AML-193 (cell line): ENCODE measurements at places on chromosomes 11 and 22.
A peak's percentile ranks its signal among the peaks of the same experiment; 100 is the strongest.

GRCh38 chr22:47064016-47064415 is 301.6 kb downstream of the TBC1D22A start:
- DNase-seq, result no peak

GRCh38 chr11:134358856-134359490 is 27.2 kb downstream of the GLB1L2 start:
- DNase-seq, result no peak

DNA sequence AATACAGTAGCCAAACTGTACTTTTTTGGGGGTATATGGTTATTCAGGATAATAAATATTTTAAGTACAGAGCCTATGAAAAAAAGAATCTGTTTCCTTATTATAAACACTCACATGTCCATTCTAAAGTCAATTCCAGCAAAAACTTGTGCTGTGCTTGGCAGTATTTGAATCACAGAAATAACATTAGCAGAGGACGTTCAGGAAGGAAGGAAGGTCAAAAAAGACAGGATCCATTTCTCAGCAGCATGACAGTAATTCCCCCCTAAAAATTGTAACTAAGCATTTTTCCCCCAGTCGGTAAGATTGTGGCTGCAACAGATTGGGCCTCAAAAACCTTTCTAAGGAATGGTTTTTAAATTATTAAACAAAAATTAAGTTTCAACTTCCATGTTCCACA is 124.8 kb downstream of the ATG16L2 start:
- DNase-seq, result no peak

DNA sequence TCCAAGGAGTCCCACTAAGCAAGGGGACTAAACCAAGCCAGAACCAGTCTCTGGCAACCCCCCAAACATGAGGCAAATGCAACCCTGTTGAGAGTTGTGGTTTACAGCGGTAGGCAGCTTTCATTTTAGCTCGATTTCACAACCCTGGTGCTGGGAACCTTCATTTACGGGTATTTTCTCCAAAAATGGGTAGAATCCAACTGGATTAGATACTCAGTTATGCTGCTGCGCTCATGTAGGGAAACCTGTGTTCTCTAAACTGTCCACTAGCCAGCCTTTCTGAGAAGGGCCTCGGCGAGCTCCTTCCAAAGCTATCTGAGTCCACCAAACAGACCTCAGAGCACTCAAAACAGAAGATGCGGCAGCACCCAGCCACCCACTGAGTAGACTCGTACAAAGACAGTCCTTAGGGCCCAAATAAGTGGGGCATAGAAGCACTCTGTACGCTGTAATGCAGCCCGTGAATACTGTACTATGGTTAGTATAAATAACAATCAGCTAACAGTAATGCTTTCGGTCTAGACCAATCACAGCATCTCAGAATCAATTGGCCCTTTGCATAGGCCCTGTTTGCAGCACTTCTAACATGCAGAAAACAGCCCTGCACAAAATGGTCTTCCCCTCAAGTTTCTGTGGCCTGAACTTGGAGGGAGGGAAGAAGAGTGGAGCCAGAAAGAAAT is 104.7 kb downstream of the ETS1 start:
- no peak for DNase-seq

DNA sequence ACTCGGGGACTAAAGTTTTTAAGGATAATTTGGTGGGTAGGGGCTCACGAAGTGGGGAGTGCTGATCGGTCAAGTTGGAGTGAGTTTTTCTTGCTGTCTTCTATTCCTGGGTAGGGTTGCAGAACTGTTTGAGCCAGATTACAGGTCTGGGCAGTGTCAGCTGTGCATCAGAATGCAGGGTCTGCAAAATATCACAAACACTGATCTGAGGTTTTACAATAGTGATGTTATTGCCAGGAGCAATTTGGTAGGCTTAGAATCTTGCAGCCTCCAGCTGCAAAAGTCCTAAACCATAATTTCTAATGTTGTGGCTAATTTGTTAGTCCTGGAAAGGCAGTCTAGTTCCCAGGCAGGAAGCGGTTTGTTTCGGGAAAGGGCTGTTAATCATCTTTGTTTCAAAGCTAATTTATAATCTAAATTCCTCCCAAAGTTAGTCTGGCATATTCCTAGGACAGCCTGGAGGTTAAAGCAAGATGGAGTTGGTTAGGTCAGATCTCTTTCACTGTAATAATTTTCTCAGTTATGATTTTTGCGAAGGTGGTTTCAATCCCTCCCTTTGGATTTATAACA is 39.7 kb upstream of the CALCA start:
- no peak for DNase-seq

DNA sequence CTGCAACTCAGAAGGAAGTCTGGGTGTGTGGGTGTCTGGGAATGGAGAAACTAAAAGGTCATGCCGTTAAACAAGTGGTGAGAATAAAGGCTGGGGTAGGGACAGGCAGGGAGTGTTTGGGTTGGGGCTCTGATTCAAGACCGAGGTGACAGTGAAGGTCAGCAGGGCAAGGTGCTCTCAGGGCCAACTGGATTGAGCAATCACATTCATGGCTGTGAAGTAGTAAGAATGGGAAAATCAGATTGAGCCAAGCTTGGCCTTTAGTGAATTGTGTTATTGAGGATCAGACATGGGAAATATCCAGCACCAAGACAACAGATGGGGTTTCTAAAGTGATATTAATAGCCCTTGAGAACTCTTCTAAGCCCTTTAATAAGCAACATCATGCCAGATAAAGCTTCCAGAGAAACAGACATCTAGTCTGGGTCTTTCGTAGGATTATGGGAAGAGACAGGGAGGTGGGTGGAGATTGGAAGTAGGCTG is 24.3 kb downstream of the SCN3B start:
- DNase-seq, result no peak

DNA sequence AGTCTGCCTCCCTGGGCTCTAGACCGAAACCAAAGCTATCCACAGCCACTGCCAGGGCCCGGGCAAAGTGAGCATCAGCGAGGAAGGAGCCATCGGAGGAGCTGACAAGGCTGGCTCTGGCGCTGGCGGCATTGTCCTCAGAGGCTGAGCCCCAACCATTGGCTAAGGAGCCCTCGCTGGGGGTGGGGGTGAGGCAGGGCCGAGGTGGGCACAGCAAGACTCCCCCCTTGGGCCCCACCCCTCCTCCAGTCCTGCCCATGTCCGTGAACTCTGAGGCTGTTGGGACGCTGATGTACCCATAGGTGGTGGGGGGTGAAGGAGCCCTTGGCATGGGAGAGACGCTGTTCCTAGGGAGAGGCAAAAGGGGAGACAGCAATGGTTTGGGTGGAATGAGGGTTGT is 11.2 kb downstream of the ROBO4 start:
- DNase-seq, result no peak

DNA sequence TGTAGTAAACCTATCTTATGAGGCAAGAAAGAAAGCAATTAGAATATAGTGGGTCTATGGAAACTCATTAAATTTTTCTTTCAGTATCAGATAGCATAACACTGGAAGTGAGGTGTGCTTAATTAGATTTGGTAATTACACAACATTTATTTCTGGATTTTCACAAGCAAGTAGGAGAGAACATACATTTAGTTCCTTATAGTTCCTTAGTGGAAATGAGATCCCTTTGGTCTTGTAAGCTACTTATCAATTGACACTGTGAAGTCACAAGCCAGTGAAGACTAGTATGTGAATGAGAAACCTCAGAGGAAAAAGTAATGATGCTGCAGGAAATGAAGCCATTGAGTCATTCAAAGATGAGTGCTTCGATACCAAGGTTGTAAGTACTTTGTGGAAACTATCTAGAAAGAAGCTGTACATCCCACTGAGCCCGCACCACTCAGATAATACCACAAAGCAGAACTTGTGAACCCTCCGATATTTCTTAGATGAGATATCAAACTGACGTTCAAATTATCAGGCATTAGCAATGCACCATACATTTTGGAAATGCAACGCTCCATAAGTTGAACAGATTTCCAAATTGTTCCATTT is 53.5 kb downstream of the ENTHD1 start:
- no peak for DNase-seq

GRCh38 chr11:129041611-129042018 is 98.9 kb upstream of the TP53AIP1 start:
- no peak for DNase-seq

GRCh38 chr22:44046485-44047141 is 22.5 kb downstream of the PARVB start:
- no peak for DNase-seq

GRCh38 chr22:23065495-23066122 is 4.7 kb upstream of the GNAZ start:
- no peak for DNase-seq

GRCh38 chr11:43316451-43316850 is 4.7 kb downstream of the API5 start:
- DNase-seq, result no peak

GRCh38 chr11:78197816-78198215 is 9.1 kb downstream of the USP35 start:
- no peak for DNase-seq

DNA sequence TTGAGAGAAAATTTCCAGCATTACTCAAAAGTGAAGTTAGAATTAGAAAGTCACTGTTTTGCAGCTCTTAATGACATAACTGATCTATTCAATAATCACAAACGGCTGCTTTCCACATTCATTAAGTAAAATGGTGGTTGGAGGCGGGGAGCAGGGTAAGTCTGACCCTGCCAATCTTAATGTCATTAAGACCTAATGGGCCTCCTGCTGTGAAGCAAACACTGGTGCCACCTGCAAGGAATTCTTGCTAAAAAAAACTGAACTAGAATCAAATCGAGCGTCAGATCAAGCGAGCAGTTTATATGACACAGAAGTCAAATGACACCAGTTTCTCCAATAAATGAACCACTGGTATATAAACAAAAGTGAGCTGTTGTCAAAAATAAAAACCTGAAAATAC is 351.5 kb downstream of the BRD1 start:
- DNase-seq, result no peak

GRCh38 chr22:43006016-43006505 is 8.9 kb downstream of the PACSIN2 start:
- DNase-seq, result no peak

DNA sequence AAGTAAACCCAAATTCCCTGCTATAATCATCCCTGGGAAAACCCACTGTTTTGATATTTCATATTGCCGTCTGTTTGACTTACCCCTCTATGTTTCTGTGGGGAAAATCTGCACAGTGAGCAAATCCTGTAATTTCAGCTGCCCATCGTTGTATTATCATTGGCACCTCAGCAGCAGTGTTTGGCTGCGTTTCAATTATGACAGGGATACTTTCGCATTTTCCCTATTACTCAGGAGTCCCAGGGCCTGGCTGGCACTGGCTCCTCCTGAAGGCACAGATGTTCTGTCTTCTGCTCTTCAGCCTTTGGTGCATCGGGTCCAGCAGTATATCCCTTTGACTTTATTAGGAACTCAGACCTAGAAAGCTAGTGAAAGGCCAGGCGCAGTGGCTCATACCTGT is 12.2 kb upstream of the MMP12 start:
- no peak for DNase-seq

- no peak for DNase-seq
These were observed 269.4 kb downstream of the TTC28 start for GRCh38 chr22:28410050-28410816.

GRCh38 chr11:74988541-74989259 is at the start of gene NEU3:
TSS of gene NEU3 (plus strand) at chr11:74988933. CDS start at chr11:74989061, 128 bp downstream.
- peak; percentile 72 for DNase-seq

DNA sequence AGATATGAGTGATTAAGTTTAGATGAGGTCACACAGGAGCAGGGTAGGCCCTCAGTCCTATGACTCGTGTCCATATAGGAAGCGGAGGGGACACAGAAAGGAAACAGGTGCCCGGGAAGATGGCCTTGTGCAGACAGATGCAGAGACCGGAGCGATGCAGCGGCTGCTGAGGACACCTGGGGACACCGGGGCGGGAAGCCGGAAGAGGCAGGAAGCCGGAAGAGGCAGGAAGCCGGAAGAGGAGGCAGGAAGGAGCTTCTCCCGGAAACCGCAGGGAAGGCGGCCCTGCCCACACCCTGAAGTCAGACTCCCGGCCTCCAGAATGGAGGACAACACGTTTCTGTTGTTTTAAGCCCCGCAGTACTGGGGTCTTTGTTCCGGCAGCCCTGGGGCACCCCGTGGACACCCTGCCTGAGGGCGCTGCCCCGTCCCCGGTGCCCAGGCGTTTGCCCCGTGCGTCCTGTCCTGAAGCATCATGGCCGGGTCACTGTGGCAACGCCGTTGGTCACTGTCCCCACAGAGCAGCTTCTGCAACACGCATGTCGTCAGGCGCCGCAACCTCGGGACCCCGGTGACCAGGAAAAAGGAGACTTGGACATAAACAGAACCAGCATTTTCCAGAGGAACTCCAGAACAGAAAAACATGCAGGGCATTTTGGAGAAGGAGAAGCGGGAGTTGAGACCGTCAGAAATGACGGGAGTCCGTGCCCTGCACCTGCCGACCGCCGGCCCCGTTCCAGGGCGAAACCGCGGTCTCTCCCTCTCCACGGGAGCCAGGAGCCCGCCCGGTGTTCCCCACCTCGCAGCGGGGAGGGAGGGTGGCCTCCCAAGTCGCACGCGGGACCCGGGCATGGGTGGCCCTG is 103.4 kb downstream of the BRD1 start:
- peak; percentile 13 for DNase-seq

DNA sequence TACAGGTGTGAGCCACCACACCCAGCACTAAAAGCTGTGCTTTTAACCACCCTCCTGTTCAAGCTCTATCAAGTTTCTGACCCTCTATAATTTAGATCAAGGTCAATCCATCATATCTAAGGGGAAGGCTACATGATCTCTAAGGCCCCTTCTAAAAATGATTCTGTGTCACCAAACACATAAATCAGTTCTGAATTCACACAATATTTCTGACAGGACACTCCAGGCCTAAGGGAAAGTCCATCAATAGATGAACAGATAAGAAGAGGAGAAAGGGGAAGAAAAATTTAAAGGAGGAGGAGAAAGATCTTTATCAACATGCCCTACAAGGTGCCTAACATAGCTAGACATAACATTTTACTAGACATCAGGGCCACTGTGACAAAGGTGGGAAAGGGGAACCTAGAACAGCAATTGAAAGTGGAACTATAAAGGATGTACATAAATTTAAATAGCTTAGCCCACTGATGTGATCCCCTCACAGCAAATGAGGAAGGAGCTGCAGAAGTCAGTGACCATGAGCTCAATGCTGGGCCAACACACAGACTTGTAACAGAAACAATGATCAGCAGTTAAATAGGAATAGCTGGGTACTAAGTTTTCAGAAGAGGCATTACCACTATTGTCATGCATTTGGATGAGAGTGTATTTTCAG is 4.7 kb downstream of the PRCP start:
- peak; percentile 53 for DNase-seq

DNA sequence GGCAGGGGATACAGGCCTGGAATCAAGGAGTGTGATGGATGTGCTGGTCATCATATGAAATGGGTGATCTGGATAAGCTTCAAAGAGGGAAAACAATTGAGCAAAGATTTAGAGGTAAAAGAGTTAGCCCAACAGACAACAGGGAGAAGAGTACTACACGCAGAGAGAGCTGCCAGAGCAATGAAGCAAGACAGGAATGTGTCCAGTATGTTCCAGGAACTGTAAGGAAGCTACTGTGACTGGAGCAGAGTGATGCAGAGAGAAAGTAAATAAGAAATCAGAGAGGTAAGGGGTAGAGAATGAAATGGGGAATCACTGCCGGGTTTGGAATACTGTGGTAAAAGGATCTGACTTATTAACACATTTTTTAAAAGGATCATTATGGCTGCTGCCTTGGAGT is 255.1 kb downstream of the DCDC1 start:
- DNase-seq, result no peak
